Activated CD4-positive, alpha-beta T cell treated with anti-CD3 and anti-CD28 coated beads, Interleukin-2, amount 50 U/mL, for 16 hours (primary cell): ENCODE measurements at places on chromosomes 5 and 9.

- DNase-seq, result no peak
Observed at GRCh38 chr9:123365287-123365880, 9.4 kb downstream of the CRB2 start.

GRCh38 chr5:141753971-141754713, 72.1 kb upstream of the ARAP3 start:
- DNase-seq, result no peak

GRCh38 chr9:133955821-133956411, 36.2 kb downstream of the VAV2 start:
- DNase-seq, result no peak

DNA sequence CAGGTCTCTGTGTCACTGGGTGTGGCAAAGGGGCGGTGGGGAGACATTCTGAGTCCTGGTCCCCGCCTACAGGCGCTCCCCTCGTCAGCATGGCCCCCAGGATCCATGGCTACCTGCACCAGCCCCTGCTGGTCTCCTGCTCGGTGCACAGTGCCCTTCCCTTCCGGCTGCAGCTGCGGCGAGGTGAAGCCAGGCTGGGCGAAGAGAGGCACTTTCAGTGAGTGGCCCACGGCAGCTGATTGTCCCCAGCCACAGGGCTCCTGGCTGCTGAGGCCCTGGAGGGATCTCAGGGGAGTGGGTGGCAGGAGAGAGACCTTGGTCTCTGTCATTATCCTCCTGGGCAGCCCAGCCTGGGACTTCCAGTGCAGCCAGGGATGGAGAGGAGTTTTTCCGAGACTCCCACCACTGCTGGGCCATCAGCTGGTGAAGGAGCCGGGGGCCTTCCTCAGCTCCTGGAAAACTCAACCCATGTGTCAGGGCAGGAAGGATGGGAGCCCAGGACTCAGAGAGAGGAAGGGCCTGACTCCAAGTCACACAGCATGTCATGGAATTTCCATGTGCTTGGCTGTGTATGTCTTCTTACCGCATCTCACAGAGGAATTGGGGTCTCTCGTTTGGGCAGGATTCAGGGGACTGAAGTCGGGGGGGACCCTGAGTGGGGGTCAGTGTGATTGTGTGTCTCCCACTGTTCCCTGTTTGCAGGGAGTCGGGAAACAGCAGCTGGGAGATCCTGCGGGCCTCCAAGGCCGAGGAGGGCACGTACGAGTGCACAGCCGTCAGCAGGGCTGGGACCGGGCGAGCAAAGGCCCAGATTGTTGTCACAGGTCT, 37.4 kb downstream of the HMCN2 start:
- DNase-seq, result no peak

DNA sequence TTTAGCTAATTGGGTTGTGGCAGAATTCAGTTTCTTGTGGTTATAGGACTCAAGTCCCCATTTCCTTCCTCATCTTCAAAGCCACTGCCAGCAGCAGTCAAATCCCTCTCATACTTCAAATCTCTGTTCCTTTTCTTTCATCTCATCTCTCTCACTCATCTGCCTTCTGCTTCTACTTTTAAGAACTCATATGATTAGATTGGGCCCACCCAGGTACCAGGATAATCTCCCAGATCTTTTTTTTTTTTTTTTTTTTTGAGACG, 8.0 kb upstream of the REEP5 start:
- peak; percentile 68 for DNase-seq

DNA sequence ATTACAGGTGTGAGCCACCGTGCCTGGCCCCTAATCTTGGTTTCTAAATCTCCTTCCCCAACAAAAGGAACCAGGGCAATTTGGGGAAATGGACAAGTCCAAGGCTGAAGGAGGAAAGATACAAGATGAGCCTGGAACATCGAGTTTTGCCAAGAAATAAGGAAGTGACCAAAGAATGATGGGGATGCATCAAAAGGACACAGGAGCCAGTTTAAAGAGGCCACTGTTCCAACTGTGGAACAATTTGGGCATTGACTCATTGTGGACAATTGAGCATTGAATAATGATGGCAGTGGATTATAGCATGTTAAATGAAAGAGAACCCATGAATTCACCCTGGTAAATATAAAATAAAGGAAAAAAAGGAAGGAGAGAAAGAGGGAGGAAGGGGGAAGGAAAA, 47.5 kb downstream of the DUSP1 start:
- no peak for DNase-seq

DNA sequence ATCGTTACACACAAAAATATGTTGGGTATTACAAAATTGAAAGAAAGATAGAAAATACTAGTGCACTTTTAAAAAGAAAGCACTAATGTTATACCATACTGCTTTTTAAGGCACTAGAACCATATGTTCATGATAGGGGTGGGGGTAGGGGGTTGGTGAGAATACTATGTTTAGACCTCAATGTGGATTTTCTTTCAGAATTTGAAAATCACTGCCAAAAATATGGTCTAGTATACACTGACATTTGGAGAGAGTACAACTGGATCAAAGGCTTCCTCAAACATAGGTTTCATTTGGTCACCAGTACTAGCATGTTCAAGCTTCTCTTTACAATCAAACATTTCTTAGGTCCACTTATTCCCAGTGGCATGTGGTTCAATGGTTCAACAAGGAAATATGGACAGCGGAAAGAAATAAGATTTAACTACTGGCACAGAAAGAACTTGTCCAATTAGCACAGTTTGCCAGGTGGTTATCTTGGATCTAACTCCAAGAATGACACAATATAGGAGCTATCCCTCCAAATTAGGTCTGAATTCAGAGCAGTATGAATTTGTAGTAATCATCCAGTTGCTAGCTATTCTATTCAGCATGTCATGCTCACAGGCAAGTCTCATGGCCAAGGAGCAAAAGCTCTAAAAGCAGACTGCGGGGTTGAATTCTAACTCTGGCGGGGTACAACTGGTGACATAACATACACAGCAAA, 139.3 kb downstream of the SLC24A2 start:
- no peak for DNase-seq

GRCh38 chr5:82512025-82512424, 233.9 kb upstream of the RPS23 start:
- peak; percentile 9 for DNase-seq

GRCh38 chr5:132810605-132811004, 2.5 kb upstream of the SOWAHA start:
- DNase-seq, result no peak

DNA sequence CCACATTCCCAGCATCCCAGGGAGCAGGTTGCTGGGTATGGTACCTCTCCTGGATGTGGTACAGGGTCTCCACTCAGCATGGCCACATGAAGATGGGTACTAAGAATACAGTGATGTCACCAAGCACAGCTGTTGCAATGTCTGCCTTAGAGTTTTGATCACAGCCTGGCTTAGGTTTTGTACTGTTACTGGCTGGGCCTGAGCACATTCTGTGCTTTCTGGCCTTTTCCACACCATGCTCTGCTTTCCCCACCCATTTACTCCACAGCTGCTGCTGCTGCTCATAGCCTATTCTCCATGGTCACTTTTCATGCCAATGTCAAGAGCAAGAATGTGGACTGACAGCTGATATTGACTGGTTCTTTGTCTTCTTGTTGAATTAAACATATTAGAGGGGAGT, 481.9 kb downstream of the ARHGEF28 start:
- no peak for DNase-seq

GRCh38 chr5:156669416-156669815, 180.7 kb upstream of the PPP1R2B start:
- DNase-seq, result no peak

- DNase-seq, result no peak
Observed at GRCh38 chr9:123246534-123246933, 21.9 kb downstream of the STRBP start.

GRCh38 chr9:107548298-107549142, 59.0 kb upstream of the KLF4 start:
- peak; percentile 14 for DNase-seq

GRCh38 chr9:117548556-117548955, 133.7 kb upstream of the ASTN2 start:
- no peak for DNase-seq

GRCh38 chr5:142245786-142246185, 79.0 kb downstream of the SPRY4 start:
- DNase-seq, result no peak

DNA sequence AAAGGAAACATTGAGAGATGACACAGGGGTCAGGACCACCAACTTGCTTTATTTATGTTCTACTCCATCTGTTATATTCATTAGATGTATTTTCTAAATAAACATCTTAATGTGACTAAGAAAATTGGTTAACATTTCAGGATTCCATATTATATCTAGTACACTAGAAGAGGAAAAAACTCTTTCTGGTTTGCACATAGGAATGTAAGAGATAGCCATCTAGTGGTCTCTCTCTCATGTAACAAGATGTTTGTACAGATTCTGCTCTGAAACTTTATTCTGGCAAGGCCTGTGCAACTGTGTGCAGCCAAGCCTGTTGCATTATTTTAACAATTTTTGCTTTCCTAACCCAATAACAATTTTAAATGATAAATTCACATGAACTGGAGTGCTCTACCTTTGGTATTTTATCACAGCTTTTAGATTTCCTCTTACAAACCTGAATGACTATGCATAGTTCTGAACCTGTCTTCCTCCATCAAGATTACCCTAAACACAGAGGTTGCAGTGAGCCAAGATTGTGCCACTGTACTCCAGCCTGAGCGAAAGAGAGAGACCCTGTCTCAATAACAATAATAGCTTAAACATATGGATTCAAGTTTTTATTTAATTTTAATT, 148.2 kb downstream of the GIN1 start:
- DNase-seq, result peak; percentile 9

DNA sequence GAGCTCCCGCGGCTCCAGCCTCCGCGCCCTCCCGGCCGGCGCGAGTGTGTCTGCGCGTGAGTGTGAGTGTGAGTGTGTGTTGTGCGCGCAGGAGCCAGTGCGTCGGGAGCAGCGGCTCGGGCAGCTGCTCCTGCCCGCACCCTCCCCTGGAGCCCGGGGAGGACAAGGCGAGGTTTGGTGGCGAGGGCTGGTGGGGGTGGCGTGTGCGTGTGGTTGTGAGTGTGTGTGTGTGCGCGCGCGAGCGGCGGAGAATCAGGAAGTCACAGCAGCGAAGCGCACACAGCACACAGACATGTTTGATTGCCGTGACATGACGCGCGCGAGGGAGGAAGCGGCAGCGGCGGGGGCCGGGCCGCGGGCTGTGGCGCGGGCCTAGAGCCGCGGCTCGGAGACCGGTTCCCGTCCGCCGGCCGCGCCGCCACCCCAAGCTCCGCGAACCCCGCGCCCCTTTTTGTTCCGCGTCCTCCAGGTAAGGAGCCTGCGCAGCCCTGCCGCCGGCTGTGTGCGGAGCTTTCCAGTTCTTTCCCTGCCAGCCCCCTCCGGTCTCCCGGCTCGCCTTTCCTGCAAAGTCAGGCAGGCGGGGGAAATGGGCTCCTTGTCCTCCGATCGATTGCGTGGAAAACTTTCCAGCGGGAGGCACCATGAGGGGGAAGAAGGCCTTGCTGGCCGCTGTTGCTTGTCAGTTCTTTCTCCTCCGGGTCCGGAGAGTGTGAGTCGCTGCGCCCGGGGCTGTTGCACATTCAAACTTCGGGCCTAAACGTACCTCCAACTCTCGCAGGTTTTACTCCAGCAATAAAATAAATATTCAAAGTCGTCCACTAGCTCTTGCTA, 2.4 kb downstream of the SMARCA2 start:
- DNase-seq, result peak; percentile 68

DNA sequence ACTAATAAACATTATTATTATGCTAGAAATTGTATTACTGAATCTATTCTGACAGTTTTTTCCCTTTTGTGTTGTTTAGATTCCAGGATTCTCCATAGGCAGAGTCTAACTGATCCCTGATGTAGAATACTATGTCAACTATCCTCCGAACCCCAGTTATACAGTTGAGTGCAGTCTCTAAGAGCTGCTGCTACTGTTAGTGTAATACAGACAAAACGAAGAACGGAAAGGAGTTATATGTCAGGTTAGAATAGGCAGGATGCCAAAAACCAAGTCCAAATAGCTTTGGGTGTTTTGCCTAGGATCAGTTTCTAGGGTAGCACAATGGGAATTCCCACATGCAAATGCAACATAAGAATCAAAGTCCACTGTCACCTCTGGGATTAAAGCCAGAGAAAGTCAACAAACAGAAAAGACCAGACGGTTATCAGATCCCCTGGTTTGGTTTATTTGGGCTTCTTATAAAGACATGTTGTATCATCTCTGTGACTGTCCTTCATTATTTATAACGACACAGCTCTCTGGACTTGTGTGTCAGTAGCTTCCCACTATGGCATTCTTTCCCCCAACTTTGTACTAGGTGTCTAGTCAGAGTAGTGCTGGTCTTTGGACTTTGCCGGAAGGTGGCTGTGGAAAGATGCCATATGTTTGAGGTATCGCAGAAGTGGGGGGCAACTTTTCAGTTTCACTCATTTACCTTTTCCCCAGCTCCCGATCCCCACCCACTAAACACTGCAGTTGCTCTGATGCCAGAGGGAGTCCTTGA, 14.9 kb upstream of the TMEM38B start:
- DNase-seq, result no peak

GRCh38 chr9:74847478-74848152, 40.1 kb downstream of the TRPM6 start:
- DNase-seq, result peak; percentile 68

- DNase-seq, result peak; percentile 27
Observed at GRCh38 chr5:473551-474192, 30.7 kb downstream of the EXOC3 start.

- no peak for DNase-seq
Observed at GRCh38 chr5:131587541-131587940, 47.5 kb downstream of the RAPGEF6 start.

- DNase-seq, result peak; percentile 61
Observed at GRCh38 chr5:143217065-143217803, 186.3 kb downstream of the NR3C1 start.

DNA sequence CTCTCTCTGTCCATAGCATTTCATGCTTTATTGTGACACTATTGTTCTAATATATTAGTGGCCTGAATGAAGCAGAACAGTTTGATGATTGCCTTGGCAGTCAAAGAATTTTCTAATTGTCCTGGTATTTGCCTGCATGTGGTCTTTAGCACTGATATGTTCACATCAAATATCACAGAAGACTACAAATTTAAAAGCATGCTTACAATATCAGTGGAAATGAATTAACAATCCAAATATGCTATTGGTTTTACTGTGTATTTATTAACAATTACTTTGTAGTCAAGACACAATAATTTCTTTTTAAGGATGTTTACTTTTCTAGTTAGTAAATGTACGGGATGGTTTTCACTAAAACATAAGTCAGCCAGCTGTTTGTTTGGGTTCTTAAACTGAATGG, 18.3 kb downstream of the EFNA5 start:
- no peak for DNase-seq

- no peak for DNase-seq
Observed at GRCh38 chr5:66337626-66338226, 193.6 kb downstream of the SREK1 start.

- no peak for DNase-seq
Observed at GRCh38 chr9:85973238-85973637, 32.3 kb downstream of the NAA35 start.

GRCh38 chr9:111431684-111432083, 52.5 kb downstream of the ECPAS start:
- no peak for DNase-seq

- DNase-seq, result no peak
Observed at GRCh38 chr9:128895556-128895955, 13.6 kb downstream of the LRRC8A start.

- no peak for DNase-seq
Observed at GRCh38 chr5:72035831-72036230, 71.4 kb upstream of the MAP1B start.

- DNase-seq, result no peak
Observed at GRCh38 chr9:97772145-97772544, 75.0 kb upstream of the XPA start.
